ENCODE measurements at places on chromosomes 7 and 10. TPM values are rescaled to one million over a fixed set of nuclear protein-coding genes. Genes with fewer than 3 reads are reported as not detected.

EEF1AKMT2 gene
- total RNA-seq = 15.7 TPM

HOXA11 gene
- 0.13 TPM for total RNA-seq

ELN gene
- total RNA-seq = 82.6 TPM

GDF10 gene
- total RNA-seq = 5.5 TPM

PRKCQ gene
- total RNA-seq = not detected

SLC13A4 gene
- total RNA-seq = 0.30 TPM

RAB19 gene
- total RNA-seq = not detected

Data from smooth muscle cell of the pulmonary artery (primary cell).